DMS79 treated with DMSO at 0.1 percent for 48 hours (cell line): ENCODE measurements at places on chromosomes 6 and 20.
A peak's percentile ranks its signal among the peaks of the same experiment; 100 is the strongest.

DNA sequence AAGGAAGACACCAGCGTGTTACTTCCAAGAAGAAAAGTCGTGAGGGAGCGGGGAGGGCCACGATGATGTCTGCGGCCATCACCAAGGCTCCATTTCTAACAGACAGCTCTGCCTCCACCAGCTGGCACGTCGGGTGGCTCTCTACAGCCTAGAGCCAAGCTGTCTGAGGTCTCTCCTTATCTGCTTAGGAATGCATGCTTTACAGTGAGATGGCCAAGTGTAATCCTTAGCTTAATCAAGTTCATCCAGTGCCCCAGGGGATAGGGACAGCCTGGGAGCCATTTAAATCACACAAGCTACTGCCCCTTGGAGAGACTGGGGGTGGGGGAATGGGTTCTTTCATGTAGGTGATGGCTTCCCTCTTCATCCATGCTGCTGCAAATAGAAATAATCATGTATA is 213.8 kb upstream of the CST7 start:
- DNase-seq = no peak

DNA sequence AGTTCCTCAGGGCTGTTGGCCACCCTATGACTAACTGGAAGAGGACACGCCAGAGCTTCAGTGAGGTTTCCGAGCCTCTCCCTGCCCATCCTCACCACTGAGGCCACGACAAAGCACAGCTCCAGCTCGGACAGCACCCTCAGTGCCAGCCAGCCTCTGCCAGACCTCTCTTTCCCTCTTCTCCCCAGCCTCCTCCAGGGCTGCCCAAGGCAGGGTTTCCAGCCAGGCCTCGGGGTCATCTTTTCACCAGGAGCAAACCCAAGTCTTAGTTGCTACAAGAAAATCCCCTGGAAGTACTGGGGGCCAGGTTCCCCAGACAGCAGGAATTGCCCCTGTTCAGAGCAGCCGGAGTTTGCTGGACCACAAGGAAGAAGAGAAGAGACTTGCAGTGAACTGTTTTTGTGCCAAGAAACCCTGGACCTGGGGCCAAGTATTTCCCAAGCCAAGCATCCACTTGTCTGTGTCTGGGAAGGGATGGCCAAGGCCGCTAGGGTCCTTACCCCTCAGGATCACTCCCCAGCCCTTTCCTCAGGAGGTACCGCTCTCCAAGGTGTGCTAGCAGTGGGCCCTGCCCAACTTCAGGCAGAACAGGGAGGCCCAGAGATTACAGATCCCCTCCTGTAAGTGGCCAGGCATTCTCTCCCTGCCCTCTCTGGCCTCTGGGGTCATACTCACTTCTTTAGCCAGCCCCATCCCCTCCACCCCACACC is 41.6 kb downstream of the PLAGL2 start:
- DNase-seq = no peak

GRCh38 chr20:50408526-50409364 is 101.4 kb upstream of the PTPN1 start:
- DNase-seq = no peak

DNA sequence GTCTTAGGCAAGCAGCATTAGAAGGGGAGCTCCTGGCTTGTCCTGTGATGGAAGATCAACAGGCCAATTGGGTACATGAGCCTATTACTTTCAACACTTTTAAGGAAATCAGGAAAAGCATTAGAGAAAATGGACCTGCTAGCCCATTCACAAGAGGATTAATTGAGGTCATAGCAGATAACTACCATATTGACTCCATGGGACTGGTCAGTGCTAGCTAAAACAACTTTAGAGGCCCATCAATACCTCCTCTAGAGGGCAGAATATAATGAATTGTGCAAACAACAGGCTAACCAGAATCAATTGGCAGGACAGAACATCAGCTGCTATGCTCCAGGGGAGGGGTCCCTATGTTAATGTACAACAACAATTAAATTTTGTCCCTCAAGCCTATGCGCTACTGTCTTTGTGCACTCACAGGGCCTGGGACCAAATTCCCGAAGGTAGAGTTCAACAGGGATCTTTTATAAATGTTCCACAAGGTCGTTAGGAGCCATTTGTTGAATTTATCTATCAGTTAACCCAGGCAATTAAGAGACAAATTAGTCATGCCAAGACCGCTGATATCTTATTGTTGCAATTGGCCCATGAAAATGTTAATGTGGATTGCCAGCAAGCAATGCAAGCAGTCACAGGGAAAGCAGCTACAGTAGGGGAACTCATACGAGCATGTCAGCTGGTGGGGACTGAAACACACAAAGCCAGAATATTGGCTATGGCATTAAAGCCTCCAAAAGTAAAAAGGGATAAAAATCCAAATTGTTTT is 106.6 kb upstream of the BTN3A2 start:
- DNase-seq = no peak

- no peak for DNase-seq
Observed at GRCh38 chr20:41135187-41135887, 2.0 kb upstream of the PLCG1 start.

DNA sequence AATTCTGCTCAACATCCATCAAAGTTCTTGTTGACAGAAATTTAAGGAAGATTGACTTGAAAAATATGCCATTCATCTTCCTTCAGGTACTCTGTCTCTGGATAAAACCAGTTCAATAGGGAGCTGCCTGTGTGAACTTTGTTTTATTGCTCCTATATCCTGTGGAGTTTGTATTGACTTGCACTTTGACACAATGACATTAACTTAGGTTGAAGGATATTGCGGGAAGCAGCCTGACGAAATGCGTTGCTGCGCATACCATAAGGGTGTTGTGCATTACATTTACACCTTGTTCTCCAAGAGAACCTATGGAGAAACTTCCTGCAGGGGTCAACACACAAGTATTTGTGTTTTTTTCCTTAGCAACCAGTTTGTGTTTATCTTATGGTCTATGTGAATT is 185.4 kb upstream of the GRIK2 start:
- no peak for DNase-seq

DNA sequence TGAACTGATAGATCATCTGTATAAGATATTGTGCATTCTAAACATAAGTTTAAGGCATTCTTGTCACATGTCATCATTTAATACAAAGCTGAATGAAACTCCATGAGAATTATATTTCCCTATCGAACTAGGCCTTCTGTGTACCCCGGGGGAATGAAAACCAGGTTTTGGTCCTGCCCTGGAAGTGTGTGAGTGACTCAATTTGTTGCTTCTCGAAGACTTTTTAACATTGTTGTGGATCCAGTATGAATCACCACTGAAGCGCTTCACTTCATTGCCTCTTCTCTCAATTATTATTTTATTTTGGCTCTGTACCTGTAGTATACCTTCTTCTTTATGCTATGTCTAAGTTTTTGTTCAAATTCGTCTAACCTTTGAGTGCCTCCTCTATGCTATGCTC is 150.8 kb downstream of the GRIK2 start:
- no peak for DNase-seq

DNA sequence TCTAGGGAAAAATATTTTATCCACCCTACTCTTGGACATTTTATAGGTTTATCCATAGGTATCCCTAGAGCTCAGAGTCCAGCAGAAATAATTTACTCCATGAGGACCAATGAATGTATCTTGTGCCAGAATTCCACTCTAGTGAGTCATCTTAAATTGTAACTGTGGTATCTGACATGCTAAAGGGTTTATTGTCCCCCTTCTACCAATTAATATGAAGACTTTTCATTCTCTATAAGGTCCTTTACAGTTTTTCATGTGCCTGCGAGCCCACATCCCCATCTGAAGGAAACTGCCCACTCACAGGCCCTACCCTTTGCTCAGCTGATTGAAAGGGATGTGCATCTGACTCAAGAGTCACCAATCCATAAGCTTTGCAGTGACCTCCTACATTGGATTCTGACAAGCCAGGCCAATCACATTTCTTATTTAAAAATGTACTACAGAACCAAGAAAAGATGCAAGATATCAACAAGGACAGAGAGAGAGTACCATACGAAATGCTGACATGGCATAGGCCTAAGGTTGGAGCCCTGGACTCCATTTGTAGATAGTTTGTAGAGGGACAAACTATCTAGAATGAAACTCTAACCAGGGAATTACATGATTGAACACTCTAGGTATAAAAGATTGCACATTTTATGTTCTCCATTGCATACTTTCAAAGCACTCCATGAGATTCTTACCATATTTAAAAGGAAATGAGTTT is 93.4 kb upstream of the DEFB112 start:
- DNase-seq = no peak

DNA sequence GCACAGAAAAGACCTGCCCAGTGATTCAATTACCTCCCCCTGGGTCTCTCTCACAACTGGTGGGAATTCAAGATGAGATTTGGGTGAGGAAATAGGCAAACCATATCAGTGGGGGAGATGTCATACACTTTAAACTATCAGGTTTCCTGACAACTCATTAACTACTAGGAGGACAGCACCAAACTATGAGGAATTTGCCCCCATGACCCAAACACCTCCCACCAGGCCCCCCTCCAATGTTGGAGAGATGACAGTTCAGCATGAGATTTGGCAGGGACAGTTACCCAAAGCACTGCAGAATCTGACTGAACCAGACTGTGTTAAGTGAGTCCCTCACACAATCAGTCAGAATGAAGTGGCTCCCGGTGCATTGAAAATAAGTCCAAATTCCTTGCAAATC is 148.0 kb downstream of the TTLL2 start:
- no peak for DNase-seq

DNA sequence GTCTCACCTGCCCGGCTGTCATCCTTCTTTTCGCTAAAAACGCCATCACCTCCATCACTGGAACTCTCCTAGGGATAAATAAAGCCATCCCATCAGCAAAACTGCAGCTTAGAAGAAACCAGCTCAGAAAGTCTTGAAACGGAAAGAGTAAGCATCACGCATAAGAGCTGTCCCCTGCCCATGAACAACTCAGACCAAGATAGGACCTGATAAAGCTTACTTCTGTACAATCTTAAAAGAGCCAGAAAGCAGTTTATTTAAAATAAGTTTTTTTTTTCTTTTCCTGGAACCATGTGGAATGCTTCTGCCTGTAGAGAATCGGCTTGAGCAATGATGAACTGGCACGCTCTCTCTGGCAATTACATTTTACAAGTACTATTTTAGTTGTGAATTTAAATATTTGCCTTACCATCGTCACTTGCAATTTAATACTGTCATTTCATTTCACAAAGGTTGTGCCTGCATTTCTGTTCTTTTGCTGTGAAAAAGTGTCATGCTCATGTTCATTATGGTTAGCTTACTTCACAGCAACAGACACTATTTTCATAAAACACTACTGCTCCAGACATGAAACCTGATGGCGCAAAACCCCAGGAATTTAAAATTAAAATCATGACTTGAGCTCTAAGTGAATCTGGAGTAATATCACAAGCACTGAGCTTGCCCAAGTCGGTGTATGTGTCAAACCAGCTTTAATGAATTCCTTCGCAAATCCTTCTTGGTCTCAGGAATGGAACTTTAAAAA is 59.6 kb upstream of the EMILIN3 start:
- no peak for DNase-seq

DNA sequence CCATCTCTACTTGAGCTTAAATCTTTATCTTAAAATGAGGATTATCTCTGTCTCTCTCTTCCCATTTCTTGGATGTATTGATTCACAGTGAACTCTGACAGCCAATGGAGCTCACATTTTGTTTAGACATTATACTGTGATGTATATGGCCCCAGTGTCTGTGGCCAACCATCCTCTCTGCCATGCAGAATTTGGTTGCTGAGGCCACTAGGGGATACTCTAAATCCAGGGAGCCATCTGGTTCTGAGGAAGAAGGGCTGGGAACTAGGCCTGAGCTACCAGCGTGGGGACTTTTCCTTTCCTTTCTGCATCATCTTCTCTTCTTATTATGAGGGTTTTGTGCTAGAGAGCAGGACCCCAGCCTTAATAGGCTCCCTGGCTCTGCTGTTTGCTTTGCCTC is 59.1 kb upstream of the RIPOR2 start:
- no peak for DNase-seq

GRCh38 chr6:153963352-153963751 is 75.7 kb upstream of the OPRM1 start:
- no peak for DNase-seq

DNA sequence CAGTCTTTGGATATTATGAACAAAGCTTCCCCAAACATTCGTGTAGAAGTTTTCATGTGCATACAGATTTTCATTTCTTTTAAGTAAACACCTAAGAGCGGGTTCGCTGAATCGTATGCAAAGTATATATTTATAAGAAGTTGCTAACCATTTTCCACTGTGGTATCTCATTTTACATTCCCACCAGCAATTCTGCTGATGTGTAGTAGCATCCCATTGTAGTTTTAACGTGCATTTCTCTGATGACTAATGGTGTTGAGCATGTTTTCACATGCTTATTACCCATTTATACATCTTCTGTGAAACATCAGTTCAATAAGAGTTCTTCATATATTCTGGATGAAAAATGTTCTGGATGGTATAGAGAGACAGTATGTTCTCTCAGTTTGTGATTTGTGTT is 97.4 kb downstream of the IYD start:
- DNase-seq = no peak

- peak; percentile 60 for DNase-seq
Observed at GRCh38 chr6:34146021-34146782, at the start of gene GRM4. Gene GRM4 (minus strand): TSS chr6:34146087. CDS start chr6:34133496, 12,591 bp downstream.

- DNase-seq = no peak
Observed at GRCh38 chr6:40138273-40138720, 204.0 kb upstream of the MOCS1 start.

GRCh38 chr6:11705069-11705468 is 73.5 kb downstream of the ADTRP start:
- no peak for DNase-seq

DNA sequence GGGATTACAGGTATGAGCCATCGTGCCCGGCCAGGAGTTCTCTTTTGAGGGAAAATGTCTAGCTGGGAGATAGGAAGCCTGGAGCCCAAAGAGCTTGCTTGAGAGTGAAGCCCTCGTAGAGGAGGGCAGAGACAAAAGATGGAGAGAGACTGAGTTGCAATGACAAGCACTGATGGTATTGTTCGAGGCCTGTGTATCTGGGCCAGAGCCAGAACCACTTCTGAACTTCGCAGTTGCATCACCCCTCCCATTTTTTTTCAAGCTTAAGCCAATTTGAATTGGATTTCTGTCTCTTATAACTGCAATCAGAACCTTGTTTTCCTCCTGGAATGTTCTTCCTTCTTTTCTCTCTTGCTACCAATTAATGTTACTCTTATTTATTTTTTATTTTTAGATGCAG is 83.1 kb downstream of the KCNB1 start:
- DNase-seq = no peak
